Foreskin fibroblast (primary cell): ENCODE measurements at places on chromosomes 11 and 22.

GRCh38 chr11:69799097-69799496, 20.1 kb downstream of the FGF3 start:
- DNase-seq: no peak

DNA sequence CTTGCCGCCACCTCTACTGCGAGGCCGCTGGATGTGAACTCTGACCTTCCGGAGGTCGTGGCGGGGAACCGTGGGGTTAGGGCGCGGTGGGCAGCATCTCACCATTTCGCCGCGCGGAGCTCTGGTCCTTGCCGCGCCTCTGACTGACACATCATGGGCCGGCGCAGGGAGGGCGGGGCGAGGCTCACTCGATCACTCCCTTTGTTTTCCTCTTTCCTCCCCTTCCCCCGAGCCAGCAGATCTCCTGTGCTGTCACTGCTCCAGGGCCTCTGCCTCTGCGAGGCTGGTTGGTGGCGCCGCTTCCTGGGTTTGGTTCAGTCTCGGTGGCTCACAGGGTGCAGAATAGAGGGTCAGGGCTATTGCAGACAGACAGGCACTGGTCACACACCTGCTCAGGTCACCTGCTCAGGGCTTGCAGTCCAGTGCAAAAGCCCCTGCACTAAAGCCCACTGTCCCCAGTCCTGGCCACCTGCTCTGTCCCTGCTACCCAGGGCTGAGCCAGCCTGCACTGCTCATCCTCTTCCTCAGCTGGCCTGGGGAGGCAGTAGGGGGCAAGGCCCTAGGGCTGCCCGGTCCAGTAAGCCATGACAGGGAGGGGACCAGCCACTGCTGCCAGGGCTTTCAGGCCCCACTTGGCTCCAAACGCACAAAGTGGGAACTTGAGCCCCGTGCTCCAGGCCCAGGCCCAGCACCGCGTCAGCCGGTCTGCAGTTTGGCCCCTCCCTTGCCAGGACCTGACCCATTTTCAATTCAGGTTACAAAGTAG, 36.2 kb downstream of the PISD start:
- DNase-seq: peak; percentile 55

GRCh38 chr11:47247502-47247901, 1.1 kb downstream of the ACP2 start:
- no peak for DNase-seq

- no peak for DNase-seq
These were observed 12.8 kb downstream of the SHANK2 start for GRCh38 chr11:71239581-71239980.

- no peak for DNase-seq
These were observed 38.5 kb upstream of the SCN3B start for GRCh38 chr11:123692961-123693360.

DNA sequence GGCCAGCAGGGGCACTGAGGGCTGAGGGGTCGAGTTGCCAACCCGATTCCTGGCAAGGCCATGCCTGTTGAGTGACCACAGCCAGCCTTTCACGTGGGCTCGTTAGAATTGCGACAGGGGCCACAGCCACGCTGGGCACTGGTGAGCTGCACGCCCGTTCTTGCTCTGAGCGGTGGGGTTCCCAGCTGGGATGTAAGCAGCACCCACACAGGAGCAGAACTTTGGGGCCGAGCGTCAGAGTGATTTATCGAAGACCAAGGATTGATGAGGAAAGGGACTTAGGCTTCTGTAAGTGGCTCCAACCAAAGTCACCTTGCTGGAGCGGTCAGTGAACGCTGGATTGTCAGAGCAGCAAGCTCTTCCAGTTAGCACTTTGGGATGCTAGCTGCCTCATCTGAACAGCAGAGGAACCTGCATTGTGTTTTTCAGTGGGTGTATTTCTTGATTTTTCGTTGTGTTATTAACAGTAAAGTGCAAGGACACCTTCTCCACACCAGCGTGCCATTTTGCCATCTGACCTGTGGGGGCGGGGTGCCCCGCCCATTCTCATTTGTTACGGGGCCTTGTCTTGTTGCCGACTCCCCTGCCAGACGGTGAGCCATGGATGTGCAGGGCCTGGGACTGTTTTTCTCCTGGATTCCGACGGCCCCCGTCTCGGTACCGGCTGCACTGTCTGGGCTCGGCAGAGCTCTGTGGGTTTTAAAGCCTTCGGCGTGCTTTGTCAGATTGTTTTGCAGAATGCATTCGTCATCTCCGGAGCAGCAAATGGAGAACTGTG, 202.5 kb downstream of the TBC1D22A start:
- no peak for DNase-seq

GRCh38 chr11:7115780-7116179, 27.0 kb downstream of the RBMXL2 start:
- DNase-seq: no peak

- no peak for DNase-seq
These were observed 589.6 kb downstream of the TBC1D22A start for GRCh38 chr22:47351836-47352579.

DNA sequence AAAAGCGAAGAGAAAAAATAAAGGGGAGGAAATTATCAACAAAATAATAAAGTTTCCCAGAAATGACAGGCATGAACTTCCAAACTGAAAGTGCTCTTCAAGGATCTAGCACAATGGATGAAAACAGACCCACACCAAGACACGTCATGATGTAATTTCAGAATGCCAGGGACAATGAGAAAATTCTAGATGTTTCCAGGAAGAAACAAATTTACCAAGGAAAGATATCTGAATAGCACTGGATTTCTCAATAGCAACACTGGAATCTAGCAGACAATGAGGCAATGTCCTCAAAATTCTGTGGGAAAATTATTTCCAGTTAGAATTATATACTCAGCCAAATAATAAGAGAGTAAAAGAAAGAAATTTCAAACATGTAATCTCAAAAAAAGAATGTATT, 46.0 kb downstream of the DENND5A start:
- DNase-seq: no peak

DNA sequence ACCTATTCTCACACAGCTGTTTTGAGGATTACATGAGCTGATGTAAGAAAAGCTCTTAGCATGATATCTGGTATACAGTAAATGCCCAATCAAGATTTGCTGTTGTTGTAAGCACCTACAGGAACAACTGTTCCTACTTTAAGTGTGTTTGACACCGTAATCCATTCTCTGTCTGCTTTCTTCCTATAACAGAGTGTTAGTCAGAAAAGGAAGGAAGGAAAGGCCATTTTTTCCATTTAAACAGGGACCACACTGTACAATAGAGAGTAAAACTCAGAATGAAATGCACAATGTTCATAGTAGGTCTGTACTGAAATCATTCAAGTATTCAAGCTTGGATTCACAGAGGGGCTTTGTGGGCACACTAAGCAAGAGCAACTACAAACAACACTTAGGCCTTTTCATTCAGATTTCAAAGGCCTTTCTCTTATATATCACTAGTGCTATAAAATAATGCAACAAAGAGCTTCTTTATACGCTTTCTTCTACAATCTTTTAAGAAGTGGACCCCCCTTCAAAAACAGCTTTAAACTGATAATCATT, 21.5 kb downstream of the MTCH2 start:
- no peak for DNase-seq

DNA sequence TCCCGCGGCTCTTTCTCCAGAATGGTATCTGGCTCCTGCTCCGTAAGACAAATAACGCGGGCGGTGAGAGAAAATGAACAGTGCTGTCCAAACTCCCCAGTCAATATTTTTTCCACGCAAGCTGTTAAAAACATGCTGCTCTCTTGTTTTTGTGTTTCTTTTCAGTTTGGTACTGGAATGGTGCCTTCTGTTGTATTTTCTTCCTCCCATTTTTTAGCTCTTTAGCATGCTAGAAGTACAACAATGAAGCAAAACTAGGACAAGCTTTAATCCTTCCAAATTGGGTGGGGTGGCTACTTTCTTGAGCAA, 599 bp upstream of the PPP2R1B start:
- DNase-seq: no peak

GRCh38 chr22:44360668-44361381, 48.1 kb upstream of the SHISAL1 start:
- DNase-seq: peak; percentile 73

DNA sequence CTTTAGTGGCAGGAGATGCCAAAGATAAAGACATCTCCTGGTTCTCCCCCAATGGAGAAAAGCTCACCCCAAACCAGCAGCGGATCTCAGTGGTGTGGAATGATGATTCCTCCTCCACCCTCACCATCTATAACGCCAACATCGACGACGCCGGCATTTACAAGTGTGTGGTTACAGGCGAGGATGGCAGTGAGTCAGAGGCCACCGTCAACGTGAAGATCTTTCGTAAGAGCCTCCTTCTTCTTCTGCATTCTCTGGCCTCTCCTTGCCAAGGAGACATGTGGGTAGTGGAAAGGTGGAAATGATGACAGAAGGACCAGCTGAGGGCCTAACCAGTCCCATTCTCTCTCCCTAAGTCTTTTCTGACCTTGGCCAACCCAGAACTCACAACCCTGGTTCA, 110.1 kb upstream of the TTC12 start:
- no peak for DNase-seq

DNA sequence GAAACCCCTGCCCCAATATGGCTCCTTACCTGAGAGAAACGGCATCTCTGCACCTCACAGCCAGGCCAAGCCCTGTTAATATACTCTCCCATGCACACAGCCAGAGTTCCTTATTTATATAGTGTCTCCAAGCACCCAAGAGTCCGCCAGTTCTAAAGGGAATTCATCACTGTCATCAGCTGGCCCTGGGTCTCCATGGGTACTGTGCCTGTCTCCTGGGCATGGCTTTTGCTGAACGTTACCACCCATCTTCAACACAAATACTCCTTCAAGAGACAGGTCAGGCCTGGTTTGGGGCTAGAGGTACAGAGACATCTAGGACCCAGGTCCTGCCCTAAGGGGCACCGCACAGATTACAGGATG, 1.6 kb upstream of the ATG16L2 start:
- no peak for DNase-seq

DNA sequence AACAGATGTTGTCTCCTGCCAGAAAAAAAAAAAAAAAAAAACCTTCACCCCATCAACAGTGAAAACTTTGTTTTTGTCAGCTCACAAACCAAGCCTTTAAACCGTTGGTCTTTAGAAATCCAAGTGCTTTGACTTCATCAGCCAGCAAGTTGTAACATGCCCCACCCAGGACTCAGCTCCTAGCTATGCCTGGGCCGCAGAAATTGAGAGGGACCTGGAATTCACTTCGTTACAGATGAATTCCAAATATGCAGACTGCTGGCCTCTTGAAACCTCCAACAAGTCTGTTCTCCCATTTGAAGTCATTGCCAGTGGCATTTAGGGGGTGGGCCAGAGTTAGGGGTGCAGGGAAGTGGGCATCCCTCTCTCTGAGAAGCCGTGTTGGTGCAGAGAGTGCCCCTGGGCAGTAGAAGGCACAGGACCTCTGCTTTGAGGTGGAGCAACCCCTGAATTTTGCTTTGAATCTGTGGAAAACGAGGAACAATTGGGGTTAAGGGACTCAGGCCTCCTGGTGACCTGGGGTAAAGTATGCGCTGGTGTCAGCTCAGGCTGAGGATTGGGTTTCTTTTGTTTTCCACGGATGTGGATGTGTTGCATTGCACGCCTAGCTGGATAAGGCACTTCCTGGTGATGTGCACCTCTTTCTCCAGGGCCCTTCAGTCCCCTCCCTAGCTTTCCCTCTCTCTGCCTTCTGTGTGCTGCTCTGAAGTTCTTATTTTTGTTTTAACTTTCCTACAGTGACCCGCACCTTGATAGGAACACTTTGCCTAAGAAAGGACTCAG, 109.5 kb downstream of the DBX1 start:
- no peak for DNase-seq

DNA sequence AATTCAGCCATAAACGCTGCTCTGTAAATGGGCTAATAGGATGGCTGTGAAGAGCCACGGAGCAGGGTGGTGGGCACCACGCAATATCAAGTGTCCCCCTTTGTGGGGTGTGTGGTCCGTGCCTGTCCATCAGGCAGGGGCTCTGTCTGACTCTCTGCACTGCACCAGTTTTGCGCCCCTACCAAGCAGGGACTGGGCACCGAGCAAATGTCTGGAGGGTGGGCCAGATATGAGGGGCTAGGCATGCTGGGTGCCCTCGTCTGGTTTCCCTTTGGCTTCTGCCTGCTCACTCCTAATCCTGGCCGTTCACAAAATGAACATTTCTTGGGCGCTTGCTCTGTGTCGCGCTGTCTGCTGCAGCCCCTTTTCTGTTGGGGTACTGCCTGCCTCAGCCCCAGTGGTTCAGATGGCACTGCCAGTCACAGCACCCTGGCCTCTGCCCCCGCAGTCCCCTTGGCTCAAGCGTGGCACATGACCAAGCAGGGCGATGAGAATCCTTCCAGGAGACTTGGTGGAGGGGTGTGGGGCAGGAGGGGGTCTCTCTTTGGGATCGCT, 37.1 kb upstream of the CELSR1 start:
- DNase-seq: no peak

DNA sequence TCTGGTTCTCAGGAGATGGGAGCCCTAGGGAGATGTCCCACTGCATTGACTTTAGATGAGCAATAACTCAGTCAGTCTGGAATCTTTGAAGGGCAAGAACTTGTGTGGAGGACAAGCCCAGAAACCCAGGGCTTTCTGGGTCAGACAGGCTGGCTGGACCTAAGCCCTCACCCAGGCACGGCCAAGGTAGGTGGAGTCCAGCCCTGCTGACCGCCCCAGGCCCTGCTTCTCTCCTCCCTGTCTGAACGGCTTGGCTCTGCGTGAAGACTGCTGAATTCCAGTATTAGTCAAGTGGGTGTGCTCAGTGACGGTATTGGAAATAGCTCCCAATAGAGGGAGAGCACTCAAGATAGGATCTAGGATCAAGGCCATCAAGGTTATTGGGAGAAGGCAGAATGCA, 6.1 kb downstream of the CXCR5 start:
- no peak for DNase-seq

DNA sequence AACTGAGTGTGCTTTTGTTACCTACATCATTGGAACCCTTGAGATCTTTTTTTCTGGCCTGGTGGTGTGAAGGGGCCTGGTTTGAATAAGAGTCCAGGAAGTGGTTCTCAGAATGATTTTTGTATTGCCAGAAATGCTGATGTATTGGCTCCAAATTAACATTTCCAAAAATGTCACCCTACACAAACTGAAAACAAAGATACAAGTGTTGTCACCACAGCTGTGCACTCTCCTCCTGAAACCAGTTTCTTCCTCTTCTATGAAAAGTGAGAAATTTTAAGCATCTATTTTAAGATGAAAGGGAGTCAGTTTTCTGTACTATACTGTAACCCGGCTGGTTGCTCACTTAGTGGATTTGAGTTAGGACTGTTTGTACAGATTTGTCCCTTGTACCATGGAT, 218.8 kb downstream of the PGR start:
- DNase-seq: no peak

DNA sequence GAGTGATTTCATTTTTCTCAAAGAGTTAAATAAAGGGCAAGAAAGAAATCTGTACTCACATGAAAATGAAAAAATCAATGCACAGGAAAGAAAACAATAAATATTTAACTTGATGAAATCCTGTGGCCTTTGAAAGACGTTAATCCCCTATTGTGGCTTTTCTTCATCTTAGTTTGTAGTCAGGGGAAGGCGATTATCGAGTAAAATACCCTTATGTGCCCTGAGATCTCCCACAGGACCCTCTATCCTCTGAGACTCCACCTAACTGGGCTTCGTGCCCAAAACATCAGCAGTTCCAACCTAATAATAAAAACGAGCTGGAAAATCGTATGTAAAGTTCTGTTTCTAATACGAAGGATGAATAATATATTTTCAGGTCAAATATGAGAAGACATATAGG, 208.2 kb upstream of the ZC3H12C start:
- DNase-seq: no peak
